NCI-H226 (cell line): ENCODE measurements at places on chromosomes 11 and 22.
A peak's percentile ranks its signal among the peaks of the same experiment; 100 is the strongest.

DNA sequence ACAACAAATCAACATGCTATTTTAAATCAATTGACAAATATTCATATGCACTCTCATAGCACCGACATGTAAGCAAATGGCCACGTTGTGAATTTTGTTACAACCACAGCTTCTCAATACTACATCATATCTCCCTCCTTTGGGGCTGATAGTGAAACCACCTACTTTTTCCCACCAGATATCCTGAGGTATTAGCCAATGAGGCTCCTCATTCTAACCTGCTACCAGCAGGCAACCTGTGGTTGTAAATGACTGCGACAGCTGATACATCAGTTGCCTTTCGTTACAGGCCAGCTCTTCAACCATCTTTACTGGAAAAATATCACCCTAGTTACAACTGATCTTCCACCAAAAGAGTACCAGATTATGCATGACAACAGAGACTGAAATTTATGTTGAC, 3.7 kb upstream of the XKR3 start:
- DNase-seq = no peak

GRCh38 chr11:32317643-32318042, 117.7 kb downstream of the WT1 start:
- DNase-seq = no peak

DNA sequence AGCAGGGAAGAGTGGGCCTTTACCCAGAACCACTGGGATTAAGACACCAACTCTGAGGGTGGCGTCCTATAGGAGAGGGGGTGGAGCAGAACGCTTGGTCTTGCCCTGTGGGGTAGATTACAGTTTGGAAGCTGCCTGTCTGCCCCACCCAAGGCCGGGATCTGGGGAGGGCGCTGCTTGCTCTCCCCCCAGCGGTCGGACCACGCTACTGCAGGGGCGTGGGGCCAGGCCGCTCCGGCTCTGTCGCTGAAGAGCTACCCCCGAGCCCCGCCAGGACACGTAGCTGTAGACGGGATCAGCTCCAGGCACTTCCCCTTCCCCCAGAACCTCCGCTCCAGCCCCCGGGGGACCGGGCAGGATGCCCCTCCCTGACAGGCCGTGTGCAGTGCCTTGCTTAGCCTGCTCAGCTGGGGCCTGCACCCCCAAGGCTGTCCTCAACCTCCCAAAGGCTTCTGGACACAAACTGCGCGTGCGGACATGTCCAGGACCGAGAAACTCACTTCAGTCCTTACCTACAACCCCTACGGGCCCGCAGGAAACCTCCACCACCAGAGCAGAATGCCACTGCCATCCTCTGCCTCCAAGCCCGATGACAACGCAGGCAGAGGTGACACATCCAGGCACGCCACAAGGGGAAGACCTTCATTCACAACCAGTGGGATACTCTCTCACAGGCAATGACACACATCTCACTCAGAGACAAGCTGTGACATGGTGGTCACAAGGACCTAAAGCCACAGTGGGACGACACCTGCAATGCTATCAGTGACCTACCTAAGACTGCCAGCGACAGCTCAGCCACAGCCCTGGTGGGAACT, 3.6 kb downstream of the AHNAK start:
- DNase-seq = peak; percentile 80

DNA sequence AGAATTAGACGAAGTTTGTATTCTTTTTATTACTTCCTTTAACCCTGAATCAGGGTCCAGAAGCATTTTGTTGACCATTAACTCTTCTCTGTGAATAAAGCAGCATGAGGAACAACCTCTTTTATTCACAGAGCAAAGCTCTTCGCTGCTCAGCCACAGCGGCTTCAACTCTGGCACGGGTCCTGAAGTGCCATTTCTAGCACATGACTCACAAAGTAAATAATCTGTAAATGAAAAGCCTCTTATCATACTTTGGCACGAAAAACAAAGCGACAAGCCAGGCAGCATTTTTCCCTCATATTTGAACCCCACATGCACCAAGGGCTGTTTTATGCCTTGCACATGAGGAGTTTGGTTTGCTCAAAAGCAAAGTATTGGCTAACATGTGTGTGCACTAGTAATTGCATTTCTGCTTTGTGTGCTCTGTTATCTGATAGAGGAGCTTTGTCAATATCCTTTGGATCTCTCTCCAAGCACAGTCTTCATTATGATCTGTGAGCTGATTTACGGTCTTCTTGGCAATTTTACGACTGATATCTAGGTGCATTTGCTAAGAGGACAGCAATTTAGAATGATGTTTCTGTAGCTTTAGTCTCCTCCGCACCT, 33.0 kb upstream of the APOBEC3A start:
- DNase-seq = peak; percentile 50

- no peak for DNase-seq
These were observed 175.0 kb downstream of the INSC start for GRCh38 chr11:15289723-15290122.

DNA sequence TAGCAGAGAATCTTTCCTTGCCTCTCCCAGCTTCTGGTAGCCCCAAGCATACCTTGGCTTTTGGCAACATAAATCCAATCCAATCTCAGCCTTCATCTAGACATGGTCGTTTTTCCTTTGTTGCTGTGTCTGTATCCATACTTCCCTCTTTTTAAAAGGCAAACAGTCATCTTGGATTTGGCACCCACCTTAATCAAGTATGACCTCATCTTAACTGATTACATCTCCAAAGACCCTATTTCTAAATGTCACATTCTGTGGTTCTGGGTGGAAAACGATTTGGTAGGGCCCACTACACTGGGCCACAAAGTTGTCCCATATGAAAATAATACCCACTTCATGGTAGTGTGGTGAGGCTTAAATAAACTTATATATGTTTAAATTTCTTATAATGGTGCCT, 852 bp downstream of the BUD13 start:
- no peak for DNase-seq

DNA sequence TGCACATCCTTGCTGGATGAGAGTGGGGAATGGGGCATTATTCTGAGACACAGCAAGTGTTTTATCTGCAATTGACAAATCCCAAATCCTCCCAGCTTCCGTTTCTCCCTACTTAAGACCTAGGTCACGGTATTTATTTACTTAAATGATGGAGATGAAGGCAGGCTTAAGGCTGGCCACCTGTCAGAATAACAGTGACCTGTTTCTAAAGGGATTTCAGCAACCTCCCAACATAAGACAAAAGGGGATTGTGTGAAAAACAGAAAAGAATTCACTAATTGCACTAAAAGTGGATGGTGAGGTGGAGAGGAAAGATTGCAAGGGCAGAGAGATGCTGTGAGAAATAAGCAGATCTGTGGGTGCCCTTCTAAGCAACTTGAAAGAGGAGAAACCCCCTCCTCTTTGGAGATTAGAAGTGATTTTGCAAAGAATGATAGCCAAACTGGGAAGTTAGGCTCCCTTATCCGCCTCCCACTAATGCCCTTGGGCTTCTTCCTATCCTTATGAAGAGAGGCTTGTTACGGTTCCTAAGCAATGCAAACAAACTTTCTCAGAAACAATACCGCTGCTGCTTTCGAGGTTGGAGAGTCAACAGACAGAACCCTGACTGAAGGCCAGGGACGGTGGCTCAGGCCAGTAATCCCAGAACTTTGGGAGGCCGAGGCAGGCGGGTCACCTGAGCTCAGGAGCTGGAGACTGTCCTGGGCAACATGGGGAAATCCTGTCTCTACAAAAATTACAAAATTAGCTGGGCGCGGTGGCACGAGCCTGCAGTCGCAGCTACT, 84.3 kb downstream of the ARL14EP start:
- no peak for DNase-seq

GRCh38 chr11:829847-830294, 2.2 kb downstream of the CRACR2B start:
- no peak for DNase-seq

- no peak for DNase-seq
These were observed 1946.0 kb upstream of the RAG2 start for GRCh38 chr11:38543986-38544385.

GRCh38 chr11:105033781-105034180, 1.2 kb downstream of the CASP1 start:
- DNase-seq = no peak

DNA sequence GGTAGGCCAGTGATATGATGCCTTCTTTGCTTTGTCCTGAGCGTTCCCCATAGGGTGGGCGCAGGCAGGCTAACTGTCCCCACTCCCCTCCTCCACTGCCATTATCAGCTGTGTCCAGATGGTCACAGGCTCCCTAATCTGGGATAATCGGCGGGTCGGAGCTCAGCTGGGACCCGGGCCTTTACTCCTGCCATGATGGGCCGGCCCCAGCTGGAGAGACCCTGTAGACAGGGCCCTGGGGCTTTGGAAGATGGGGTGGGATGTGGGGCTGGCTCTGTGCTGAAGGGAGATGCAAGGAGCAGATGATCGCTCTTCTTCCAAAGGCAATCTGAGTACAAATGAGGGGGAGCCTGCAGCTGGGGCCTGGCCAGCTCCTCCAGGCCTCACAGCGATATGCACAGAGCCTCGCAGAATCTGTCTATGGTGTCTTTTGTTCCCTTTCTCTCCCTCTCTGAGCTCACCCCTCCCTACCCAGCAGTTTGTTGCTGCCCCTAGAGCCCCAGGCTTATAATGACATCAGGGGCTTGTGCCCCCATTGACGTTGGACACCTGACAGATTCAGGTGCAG, 11.9 kb downstream of the KLHL35 start:
- no peak for DNase-seq

- DNase-seq = no peak
These were observed 19.0 kb downstream of the EIF1AD start for GRCh38 chr11:65982824-65983588.

DNA sequence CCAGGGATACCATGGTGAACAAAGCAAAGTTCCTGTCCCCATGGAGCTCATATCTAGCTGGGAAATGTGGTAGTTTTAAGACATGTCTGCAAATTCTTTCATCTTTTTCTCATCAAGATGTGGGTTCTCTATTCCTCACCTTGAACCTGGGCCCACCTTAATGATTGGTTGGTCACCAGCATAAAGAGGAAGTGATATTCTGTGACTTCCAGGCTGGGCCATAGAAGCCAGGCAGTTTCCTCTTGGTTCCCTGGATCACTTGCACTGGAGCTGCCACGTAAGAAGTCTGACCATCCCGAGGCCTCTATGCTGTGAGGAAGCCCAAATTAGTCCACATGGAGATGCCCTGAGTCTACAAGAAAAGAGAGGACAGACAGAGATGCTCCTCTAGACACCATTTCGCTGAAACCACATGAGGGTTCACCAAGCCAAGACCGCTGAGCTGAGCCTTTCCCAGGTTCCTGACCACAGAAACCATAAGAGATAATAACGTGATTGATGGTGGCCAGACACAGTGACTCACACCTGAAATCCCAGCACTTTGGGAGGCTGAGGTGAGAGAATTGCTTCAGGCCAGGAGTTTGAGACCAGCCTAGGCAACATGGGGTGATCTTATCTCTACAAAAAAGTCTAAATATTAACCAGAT, 119.5 kb upstream of the ISX start:
- no peak for DNase-seq

- DNase-seq = no peak
These were observed 1213.3 kb upstream of the RAG2 start for GRCh38 chr11:37811349-37811748.

GRCh38 chr11:68372114-68372513, 59.7 kb downstream of the LRP5 start:
- DNase-seq = no peak

GRCh38 chr22:17581056-17581455, 17.8 kb downstream of the SLC25A18 start:
- no peak for DNase-seq

- no peak for DNase-seq
These were observed 78.2 kb downstream of the FAM76B start for GRCh38 chr11:95711162-95711944.

DNA sequence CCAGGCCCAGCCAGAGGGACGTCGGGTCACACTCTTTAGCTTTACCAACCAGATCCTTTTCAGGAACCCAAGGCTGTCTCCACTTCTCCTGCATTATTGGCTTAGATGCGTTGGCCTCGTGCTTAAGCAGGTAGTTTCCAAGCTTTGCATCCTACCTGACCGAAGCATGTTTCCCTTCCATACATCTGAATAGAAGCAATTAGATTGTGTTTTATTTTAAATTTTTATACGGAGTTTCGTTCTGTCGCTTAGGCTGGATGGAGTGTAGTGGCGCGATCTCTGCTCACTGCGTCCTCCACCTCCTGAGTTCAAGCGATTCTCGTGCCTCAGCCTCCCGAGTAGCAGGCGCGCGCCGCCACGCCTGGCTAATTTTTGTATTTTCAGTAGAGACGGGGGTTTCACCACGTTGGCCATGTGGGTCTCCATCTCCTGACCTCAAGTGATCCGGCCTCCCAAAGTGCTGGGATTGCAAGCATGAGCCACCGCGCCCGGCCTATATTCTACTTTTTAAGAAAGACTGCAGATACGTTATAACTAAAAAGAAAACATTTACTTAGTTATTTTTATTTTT, 677 bp downstream of the DYNC2H1 start:
- no peak for DNase-seq

GRCh38 chr22:42152661-42153270, 22.2 kb upstream of the CYP2D6 start:
- no peak for DNase-seq

DNA sequence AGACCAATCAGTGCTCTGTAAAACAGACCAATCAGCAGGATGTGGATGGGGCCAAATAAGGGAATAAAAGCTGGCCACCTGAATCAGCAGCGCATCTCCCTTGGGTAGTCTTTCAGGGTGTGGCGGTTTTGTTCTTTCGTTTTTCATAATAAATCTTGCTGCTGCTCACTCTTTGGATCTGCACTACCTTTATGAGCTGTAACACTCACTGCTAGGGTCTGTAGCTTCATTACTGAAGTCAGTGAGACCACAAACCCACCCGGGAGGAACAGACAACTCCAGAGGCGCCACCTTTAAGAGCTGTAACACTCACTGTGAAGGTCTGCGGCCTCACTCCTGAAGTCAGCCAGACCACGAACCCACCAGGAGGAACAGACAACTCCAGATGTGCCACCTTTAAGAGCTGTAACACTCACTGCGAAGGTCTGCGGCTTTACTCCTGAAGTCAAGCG, 175.5 kb upstream of the PDGFD start:
- no peak for DNase-seq

- DNase-seq = no peak
These were observed 312.1 kb downstream of the NTM start for GRCh38 chr11:131682373-131683015.

- DNase-seq = no peak
These were observed 35.4 kb downstream of the PISD start for GRCh38 chr22:31626427-31627150.

GRCh38 chr11:69601011-69601975, 39.7 kb upstream of the CCND1 start:
- no peak for DNase-seq

- DNase-seq = peak; percentile 6
These were observed 1185.3 kb downstream of the JRKL start for GRCh38 chr11:97574976-97575665.
